ENCODE measurements at places on chromosomes 7 and 10. TPM values are rescaled to one million over a fixed set of nuclear protein-coding genes. Genes with fewer than 3 reads are reported as not detected.

Gene TAS2R41
- total RNA-seq: not detected

Gene AHR
- total RNA-seq: 15.4 TPM

Gene RASSF4
- 1.7 TPM for total RNA-seq

Gene FAM13C
- total RNA-seq: not detected

Gene EIF4EBP2
- 13.4 TPM for total RNA-seq

Gene SEMA3C
- total RNA-seq: 56.7 TPM

Gene ABCB4
- total RNA-seq: not detected

Gene TAS2R5
- total RNA-seq: 0.40 TPM

Gene SORBS1
- total RNA-seq: 0.91 TPM

Gene GNGT1
- total RNA-seq: not detected

Gene LOXL4
- total RNA-seq: 1.3 TPM

Gene RHBDD2
- total RNA-seq: 88.8 TPM

Gene UTF1
- total RNA-seq: 0.16 TPM

Gene FAM200A
- total RNA-seq: 5.7 TPM

Gene BTBD16
- total RNA-seq: 0.52 TPM

Gene ASB10
- not detected for total RNA-seq

Gene ITGA8
- not detected for total RNA-seq

Gene LDB3
- not detected for total RNA-seq

Gene PLAC9
- total RNA-seq: 0.16 TPM

Gene ACHE
- total RNA-seq: 2.0 TPM

Gene DKK1
- 341 TPM for total RNA-seq

Gene UCN3
- total RNA-seq: not detected

Gene IPMK
- total RNA-seq: 2.1 TPM

Gene SUGCT
- total RNA-seq: 1.5 TPM

Gene KIAA1217
- total RNA-seq: 3.2 TPM

Gene GJD4
- total RNA-seq: not detected

Gene AKR1C1
- 597 TPM for total RNA-seq

Gene CUBN
- 0.05 TPM for total RNA-seq

Gene MYOF
- 219 TPM for total RNA-seq

Gene CCL24
- total RNA-seq: not detected

Gene HECW1
- total RNA-seq: 12.0 TPM

Gene SRRM3
- total RNA-seq: 5.6 TPM

Gene FGFR2
- total RNA-seq: 0.22 TPM

Gene ADCYAP1R1
- total RNA-seq: 0.05 TPM

Gene POR
- total RNA-seq: 154 TPM

Gene FXYD4
- not detected for total RNA-seq

Gene GRID1
- total RNA-seq: 0.35 TPM

Gene PLXDC2
- 0.04 TPM for total RNA-seq

Gene PCBD1
- 232 TPM for total RNA-seq

Gene CTAGE6
- not detected for total RNA-seq

Gene EN2
- 0.54 TPM for total RNA-seq

Gene GPR141
- not detected for total RNA-seq

Gene GDF2
- total RNA-seq: not detected

Gene ANKRD1
- total RNA-seq: 4.4 TPM
